Dermis blood vessel endothelial cell (primary cell): ENCODE measurements at places on chromosomes 5 and 9. TPM values are rescaled to one million over a fixed set of nuclear protein-coding genes. Genes with fewer than 3 reads are reported as not detected.

- DNase-seq = peak; percentile 10
Measured at GRCh38 chr5:88952344-88952743, 69.4 kb upstream of the MEF2C start.

The CAPSL gene
- not detected in 2 replicates for total RNA-seq

- no peak for DNase-seq
Measured at GRCh38 chr5:7317751-7318150, 78.2 kb upstream of the ADCY2 start.

DNA sequence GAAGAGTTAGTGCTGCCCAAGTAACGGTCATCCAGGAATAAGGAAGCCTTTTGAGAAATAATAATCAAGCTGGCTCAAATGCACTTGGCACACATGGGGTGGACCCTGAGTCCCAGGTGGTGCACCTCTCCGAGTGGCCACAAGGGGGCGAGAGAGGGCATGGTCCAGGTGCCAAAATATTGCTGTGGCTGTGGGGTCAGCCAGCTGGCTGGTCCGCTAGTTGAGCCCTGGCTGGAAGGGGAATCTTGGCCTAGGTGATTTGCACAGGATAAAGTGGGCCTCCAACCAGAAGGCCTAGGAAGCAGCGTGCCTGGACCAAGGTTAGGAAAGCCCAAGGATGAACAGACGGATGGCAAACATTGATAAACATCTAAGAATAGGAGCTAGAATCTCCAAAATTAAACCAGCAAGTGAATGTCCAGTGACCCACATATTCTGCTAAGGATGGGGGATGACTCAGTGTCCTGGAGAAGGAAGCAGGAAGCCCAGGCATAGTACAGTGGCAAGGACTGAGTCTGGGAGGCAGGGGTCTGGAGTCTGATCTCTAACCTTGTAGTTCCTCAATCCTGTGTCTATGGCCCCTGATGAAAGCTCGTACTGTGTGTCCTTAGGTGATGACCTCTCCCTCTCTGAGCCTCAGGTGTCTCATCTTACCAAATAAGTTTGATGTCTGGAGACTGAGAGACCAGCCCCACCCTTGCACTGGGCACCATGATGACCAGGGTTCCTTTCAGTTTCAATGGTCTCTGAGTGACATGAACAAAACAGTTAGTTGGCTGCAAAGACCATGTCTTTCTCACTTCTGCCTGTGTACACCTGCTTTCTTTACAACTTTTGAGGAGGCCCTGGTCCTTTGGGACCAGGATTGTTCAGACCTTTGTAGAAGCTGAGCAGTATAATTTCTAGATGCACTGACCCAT lies 19.2 kb upstream of the SHB start:
- DNase-seq = peak; percentile 81

DNA sequence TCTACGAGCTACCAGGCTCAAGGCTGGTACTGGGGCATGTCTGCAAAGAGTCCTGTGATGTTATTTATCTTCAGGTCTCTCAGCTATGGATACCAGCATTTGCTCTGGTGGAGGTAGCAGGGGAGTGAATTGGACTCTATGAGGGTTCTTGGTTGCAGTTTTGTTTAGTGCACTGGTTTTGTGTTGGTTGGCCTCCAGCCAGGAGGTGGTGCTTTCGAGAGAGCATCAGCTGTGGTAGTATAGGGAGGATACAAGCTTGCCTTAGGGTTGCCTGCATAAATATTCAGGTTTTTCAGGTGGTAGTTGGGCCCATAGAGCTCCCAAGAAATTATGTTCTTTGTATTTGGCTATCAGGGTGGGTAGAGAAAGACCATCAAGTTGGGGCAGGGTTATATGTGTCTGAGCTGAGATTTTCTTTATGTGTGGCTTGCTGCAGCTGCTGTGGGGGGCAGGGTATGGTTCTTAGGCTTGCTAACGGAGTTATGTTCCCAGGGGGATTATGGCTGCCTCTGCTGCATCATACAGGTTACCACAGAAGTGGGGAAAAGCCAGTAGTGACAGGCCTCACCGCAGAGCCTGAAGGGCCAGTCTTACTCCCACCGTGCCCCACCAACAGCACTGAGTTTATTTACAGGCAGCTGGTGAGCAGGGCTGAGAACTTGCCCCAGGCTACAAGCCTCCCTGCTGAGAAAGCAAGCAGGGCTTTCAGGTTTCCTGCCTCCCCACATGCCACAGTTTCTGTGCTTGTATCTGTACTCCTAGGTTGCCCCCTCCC lies 9.7 kb upstream of the RIOK2 start:
- DNase-seq = no peak

DNA sequence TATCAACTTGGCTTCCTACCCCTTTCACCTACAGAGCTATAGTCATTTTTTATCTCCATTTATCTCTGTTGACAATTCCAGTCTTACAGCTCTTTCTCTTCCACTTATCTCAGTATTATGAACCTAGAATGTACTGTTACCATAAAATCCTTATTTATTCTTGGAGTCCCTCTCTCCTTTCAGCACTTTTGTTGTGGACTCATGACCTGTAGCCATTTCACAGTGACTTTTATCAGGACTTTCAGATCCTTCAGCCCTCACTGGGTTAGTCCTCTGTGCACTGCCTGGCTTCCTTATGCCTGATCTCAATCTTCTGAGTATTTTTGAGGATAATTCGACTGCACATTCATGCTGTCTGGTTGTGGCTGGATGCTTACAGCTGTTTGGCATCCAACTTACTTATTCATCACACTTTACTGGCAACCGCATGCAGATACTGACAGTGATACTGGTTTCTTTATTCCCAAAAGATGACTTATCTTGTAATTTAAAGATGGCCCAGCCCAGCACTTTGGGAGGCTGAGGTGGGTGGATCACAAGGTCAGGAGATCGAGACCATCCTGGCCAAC lies 293.3 kb downstream of the MAN2A1 start:
- DNase-seq = no peak

DNA sequence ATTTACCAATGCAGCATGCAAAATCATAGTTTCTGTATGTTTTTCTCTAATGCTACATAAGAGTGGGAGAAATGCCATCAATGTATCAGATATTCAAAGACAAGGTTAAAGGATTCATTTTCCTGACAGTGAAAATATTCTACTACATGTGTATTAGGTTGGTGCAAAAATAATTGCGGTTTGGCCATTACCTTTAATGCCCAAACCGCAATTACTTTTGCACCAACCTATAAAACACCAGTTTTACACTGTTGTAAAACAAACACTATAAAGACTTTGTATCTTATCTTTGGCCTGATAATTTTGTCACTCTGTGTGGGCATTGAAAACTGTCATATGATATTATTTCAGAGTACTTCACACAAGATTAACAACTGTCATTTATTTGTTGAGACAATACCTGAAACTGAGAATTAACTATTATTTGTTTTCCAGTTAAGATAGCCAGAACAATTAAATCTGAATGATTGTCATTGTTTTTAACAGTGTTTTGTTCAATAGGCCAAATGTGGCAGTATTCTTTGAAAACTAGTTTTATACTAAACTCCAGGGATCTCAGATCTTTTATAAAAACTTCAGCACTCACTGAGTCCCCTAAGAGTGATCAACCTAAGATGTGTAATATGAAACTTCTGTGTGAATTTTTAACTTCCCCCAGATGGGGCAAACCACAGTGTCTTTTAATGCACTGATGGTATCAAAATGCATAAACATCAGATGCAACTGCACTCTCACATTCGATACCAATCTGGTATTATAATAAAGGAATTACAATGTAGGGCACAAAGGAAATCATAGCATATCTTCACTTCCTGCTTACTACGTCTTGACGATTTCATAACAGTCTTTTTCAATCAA lies 53.8 kb upstream of the FBN2 start:
- DNase-seq = no peak
